M059J (cell line): ENCODE measurements at places on chromosomes 16 and 17. TPM values are rescaled to one million over a fixed set of nuclear protein-coding genes. Genes with fewer than 3 reads are reported as not detected.

DNA sequence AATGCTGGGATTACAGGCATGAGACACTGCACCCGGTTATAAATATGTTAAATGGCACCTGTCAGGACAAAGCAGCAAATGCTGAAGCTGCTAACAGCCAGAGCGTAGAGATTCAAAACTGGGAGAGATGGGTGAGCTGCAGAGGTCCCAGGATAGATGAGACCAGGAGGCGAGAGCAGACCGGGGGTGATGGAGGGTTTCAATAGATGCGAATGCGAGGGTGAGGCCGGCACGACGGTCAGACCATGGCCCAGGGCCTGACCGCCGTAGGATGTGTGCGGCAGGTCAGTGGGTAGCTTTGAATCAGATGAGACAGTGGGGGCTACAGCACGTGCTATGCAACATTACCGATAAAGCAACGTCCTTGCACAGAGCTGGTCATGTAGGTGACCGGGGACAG lies 14.3 kb downstream of the CCDC40 start:
- no peak for DNase-seq

Gene JPT2
- 126 and 168 TPM in 2 replicates for total RNA-seq

Gene OTOP3
- total RNA-seq, result not detected in 2 replicates

Gene LDHD
- 0.42 TPM in 2 replicates for total RNA-seq

Gene SLC38A8
- 0.42 TPM in 1 of 2 replicates, not detected in the other for total RNA-seq
